Upper lobe of left lung (tissue), 6 donors: ENCODE measurements at places on chromosomes 16 and 17.

- DNase-seq: peak; percentile 88
Observed at GRCh38 chr16:31487720-31488467, 5.0 kb downstream of the SLC5A2 start.

GRCh38 chr17:35742896-35743477, 10.1 kb downstream of the GAS2L2 start:
- no peak for DNase-seq

- no peak for DNase-seq
Observed at GRCh38 chr16:88192601-88193000, 190.2 kb upstream of the ZNF469 start.

- DNase-seq: peak; percentile 66
Observed at GRCh38 chr17:15171167-15172047, 93.7 kb downstream of the PMP22 start.

- no peak for DNase-seq
Observed at GRCh38 chr16:50711040-50711439, 17.6 kb downstream of the NOD2 start.

- DNase-seq: no peak
Observed at GRCh38 chr16:71648162-71648561, 22.2 kb downstream of the MARVELD3 start.

DNA sequence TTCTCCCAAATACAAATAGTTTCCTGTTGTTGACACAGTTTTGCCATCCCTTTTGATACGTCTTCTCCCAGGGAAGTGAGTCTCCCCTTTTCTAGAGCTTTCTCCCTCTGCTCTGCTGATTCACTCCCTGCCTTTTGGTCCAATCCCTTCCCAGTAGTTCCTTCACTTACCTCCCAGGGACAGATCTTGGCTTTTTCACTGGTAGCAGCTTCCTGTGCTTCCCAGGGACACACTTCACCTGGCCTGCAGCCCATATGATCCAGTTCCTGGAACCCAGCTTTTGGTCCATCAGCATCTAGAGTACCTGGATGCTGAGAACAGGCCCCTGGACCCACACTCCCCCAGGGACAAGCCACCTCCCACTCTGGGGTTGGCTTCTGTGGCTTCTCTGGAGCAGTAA, 15.8 kb downstream of the GPR179 start:
- DNase-seq: no peak

DNA sequence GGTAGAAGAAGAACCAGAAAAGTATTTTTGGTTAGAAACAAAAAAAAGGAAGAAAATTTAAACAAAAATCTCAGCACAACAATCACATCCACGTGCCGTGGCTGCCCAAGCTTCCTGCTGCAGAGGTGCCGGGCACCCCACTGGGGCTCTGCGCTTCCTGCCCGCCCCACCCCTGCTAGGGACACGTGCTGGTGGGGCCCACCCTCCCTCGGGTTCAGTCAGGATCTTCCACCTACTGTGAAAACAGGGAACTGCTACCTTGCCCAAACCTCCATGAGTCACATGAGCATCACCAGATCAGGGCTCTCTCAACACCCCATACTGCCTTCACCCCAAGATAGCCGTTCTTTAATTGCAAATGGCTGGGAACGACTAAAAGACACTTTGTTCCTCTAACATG, 24.4 kb upstream of the CYTH1 start:
- peak; percentile 54 for DNase-seq

DNA sequence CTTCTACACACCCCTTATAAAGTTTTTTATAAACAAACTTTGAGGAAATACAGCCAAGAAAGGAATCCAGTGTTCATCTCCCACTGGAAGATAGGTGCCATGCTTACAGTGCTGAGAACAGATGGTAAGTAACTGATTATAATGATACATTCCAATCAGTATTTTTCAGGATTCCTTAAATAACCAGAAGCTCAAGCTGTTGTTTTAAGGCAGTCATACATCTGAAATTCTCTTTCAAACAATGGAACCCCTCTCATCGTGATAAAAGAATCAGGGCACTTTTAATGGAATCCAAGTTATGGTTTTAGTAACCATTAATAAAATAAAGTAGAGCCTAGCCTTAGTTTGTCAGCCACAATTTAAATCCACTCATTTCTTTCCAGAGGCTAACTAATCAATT, 56.1 kb upstream of the STAC2 start:
- DNase-seq: no peak

DNA sequence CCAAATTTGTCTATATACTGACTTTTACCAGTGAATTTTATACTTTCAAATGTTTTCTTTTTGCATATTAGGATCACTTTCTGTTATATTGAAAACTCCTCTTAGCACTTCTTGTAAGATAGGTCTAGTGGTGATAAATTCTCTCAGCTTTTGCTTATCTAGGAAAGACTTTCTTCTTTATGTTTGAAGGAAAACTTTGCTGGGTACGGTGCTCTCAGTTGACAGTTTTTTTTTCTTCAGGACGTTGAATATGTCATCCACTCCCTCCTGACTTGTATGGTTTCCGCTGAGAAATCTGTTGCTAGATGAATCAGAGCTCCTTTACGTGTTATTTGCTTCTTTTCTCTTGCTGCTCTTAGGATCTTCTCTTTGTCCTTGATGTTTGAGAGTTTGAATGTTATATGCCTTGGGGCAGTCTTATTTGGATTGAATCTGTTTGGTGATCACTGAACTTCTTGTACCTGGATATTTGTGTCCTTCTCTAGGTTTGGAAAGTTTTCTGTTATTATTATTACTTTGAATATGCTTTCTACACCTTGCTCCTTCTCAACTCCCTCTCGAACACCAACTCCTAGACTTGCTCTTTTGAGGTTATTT, 44.0 kb upstream of the NACA2 start:
- no peak for DNase-seq

GRCh38 chr16:75044800-75045361, 46.1 kb downstream of the ZNRF1 start:
- peak; percentile 63 for DNase-seq

GRCh38 chr16:668519-669171, 713 bp downstream of the RHOT2 start:
- peak; percentile 82 for DNase-seq
